ENCODE measurements at places on chromosomes 4 and X.

GRCh38 chr4:187469627-187470026, 525.9 kb upstream of the ZFP42 start:
- DNase-seq: no peak

DNA sequence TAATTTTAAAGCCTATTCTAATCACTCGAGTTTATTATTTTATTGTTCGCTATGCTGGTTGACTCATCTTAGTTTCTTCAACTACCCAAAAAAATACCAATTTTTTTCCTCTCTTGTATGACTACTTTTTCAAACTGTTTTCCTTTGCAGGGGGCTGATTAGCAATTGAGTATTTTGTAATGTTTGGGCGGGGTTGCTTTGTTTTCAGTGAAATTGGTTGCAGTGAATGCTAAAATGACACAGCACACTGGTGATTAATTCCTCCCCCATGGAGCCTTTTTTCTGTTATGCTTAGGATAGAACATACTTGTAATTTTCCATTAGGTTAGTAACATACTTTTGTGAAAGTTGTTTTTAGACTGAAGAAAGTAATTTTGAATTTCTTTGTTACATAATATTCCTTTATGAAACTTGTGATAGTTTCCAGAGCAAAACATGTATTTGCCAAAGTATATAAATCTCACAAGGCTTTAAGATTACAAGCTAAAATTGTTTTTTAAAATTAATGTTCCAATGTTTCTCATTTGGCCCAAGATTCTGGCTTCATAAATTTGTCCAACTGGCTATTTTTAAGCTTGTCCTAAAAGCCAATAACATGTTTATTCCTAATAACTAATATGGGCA, 120.4 kb downstream of the CHIC1 start:
- DNase-seq: no peak

DNA sequence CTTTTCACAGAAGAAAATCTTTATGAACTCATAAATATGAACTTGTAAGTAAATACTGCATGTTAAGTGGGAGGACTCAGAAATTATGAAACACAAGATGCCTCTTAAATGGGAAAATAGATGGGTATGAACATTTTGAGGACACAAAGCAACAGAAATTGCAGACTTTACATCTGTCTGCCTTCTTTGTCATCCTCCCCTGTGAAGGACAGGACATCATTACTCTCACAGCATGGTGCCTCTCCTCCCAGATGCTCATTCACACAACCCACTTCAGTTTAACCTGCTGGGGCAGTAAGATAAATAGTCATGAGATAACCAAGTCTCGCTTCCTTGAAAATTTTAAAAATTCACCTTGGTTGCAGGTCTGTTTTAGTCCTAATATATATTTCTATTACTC, 144.5 kb downstream of the APBB2 start:
- no peak for DNase-seq

DNA sequence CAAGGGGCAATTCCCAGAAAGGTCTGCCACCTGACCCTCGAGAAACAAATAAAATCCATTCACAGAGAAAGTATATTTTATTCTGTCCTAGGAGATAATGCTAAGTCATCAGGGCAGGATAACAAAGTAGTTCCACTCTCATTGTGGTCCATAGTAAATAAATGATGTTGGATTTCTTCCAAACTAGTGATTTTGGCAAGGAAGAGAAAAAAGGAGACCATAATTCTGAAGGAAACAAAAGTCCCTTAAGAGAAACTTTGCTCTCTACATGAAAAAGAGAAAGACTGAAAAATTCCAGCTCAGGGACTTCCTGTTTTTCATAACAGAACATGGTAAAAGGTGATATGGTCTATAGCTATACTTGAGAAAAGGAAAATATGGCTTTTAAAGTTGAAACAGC, 71.5 kb upstream of the DDX60 start:
- DNase-seq: no peak

DNA sequence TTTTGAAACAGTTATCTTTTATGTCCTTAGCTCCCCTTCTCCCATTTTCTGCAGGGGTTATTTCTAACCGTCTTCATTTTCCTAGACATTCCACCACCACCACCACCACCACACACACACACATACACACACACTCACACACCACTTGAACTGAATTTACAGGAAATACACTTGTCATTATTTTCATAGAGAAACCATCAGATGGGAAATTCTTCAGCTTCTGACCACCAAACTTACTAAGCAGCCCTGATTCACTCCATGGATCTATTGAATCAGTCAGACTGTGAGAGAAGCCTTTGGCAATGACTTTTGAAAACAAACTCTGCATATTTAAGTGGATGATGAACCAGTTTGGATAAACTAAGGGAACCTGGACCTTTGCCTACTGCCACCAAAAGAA, 210.1 kb upstream of the NHS start:
- DNase-seq: no peak

DNA sequence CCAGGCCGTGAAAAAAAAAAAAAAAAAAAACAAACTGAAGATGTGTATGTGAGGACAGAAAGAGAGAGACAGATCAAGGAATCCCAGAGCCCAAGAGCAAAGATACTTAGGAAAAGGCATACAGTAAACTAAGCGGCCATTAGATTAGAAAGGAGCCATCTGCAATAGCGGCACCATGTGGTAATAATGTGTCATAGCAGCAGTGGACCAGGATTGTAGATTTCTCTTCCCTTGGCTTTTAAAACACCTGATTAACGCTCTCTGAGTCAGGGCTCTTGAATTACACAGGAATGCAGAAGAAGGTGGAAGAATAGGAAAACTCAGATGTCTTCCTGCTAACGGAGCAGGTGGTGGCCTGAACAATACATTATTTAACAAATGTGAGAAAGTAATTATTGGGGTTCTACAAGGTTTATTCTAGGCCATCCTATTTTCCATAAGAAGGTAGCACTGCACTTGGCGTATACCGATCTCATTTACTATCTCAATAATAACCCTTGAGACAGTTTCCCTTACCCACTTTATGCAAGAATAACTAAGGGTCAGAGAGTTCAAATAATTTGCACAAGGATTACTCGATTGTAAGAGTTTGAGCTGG, 182.7 kb downstream of the KCNIP4 start:
- DNase-seq: no peak

GRCh38 chr4:73415807-73416238, 11.7 kb downstream of the ALB start:
- DNase-seq: no peak

GRCh38 chrX:88865634-88866033, 118.6 kb downstream of the CPXCR1 start:
- no peak for DNase-seq

DNA sequence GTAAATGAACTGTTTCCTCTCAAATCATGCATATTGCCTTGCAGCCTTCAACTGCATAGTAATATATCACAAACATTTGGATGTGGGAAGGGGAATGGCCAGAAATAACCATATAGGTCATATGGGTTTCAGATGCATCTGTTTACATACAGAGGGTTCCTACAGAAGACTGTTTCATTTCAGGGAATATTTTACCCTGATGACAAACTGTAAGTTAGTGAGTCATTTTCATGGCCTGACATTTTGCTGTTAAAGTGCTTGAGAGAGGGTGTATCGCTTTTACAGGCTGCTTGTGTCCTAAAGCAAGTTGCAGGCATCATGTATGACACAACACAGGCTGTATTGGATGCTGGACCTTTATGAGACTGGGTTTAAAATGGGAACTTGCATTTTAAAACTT, 25.5 kb upstream of the AMOT start:
- no peak for DNase-seq

DNA sequence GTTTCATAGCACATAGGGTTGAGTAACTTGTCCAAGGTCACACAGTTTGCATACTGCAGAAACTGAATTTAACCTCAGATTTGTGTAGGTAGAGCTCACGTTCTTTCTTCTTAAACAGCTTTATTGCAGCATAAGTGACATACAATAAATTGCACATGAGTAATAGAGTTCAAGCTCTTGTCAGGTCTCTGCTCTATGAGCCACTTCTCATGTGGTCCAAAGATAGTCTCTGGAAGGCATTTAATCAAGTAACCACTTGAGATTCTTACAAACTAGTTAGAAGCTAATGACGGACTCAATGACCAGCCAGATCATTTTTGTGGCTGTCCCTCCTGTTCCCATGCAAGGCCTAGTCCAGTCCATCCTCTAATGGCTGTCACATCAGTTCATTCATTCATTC, 68.9 kb downstream of the MAOB start:
- DNase-seq: no peak

DNA sequence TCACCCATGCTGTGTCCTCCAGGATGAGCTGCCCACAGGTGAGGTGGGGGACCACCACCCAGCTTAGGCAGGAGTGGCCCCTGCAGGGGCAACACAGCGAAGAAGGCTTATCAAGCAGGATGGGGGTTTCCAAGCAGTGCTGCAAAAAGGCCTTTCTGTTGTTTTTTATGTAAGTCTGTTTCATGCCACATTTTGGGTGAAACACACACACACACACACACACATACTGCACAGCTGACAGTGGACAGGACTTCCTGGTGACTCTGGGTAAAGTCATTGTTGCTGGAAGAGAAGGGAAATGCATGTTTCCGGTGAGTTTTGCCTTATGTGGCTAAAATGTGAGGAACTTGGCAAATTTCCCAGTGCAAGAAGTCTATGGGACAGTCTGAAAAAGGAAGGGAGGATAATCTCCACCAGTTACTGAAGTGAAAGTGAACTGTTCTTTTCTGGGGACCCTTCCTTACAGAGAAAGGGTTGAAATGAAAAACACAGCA, 119.2 kb downstream of the IRF2 start:
- DNase-seq: no peak

DNA sequence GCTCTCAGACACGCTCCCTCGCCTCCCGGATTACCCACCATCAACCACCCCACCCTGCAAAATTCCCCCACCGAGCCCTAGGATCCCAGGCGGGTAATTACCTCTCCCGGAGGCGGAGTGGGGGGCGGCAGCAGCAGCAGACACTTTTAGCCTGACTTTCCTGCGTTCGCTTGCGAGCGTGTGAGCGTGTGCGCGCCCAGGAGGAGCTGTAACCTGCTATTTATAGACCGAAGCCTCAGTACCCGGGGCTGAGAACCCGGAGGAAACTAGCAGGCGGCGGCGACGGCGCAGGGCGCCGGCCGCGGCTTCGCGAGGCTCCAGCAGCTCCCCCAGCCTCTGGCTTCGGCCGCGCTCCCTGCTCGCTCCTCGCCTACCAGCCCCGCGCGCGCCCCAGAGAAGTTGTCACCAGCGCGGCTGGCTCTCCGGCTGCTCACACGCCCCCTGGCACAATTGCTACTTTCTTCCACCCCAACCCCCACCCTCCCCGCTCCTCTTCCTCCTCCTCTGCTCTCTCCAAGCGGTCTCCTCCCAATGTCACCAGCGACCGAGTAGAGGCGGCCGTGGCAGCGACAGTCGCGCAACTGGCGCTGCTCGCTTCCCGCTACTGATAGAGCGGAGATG, at the start of gene INPP4B:
Gene INPP4B, minus strand, starts transcription at position 194 of the 621 bp plus-strand sequence.
- DNase-seq: no peak

DNA sequence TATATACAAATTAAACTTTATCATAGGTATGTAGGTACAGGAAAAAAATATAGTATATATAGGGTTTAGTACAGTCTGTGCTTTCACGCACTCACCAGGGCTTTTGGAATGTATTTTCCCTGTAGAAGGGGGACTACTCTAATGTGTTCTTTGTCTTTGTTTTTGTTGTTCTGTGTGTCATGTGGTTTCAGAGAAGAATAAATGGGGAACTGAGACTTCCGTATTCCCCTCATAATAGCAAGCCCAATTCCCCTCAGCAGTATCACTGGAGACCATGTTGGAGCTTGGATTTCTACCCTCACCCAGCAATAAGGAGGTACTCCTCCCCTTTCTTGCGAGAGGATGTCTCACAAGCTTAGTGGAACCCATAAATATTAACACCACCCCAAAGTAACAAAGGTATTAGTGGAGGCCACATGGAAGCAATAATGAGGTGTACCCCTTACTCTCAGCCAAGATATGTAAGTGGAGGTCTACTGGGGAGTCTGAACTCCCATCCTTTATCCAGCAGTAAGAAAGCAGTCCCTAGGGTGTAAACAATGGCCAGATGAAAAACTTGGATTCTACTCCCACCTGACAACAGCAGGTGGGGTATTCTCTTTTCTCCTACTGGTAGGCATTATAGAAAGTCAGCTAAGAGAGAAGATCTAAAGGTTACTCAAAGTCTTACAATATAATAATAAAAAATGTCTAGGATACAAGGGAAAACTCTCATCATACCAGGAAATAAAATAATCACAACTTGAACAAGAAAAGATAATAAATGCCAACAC, 805.4 kb upstream of the GALNTL6 start:
- DNase-seq: no peak

DNA sequence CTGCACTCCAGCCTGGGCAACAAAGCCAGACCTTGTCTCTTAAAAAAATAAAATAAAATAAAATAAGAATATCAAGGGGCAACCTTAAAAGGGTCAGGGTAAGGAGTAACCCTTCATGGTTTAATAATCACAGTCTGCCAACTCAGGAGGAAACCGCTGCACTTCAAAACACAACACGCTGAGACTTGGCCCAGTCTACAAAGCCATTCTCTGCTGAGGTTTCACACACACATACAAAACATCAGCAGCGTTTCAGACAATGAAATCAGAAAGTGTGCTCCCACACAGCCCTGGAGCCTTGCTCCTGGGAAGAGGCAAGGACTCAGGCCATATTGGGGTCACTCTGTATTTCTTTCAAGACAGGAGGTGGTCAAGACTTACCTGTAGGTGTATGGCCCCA, 18.3 kb downstream of the SCARB2 start:
- no peak for DNase-seq

- DNase-seq: no peak
Observed at GRCh38 chr4:113888006-113888405, 91.4 kb downstream of the ARSJ start.

GRCh38 chr4:112279882-112280315, 5.8 kb downstream of the TIFA start:
- DNase-seq: no peak

DNA sequence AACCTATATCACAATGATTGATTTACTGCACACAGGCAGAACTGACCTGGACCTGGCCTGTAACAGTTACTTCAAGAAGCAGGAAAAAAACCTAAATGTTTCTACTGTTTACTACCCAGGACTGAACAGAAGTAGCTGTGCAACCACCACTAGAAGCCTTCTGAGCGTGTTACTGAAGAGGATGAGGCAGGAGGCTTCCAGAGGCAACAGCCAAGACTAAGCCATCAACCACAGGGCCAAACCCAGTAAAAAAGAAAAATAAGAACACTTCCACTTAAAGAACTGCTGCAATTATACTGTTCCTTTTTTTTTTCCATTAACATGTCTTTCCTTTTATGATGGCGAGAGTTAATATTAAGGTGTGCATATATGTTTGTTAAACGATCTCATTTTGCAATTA, 29.4 kb upstream of the TTC29 start:
- no peak for DNase-seq

GRCh38 chr4:48205107-48205506, 64.5 kb downstream of the TEC start:
- no peak for DNase-seq

- no peak for DNase-seq
Observed at GRCh38 chrX:38726612-38727011, 74.6 kb upstream of the MID1IP1 start.

GRCh38 chr4:38424151-38424871, 239.7 kb upstream of the KLF3 start:
- no peak for DNase-seq

GRCh38 chr4:185513489-185514181, 21.7 kb downstream of the PDLIM3 start:
- no peak for DNase-seq

Measured in T-helper 22 cell (primary cell).